Muscle of leg (tissue), 16 donors: ENCODE measurements at places on chromosomes 7 and 10. TPM values are rescaled to one million over a fixed set of nuclear protein-coding genes. Genes with fewer than 3 reads are reported as not detected.

GIMAP7 gene
- 5.9 TPM for total RNA-seq

SLC39A12 gene
- 0.04 TPM for total RNA-seq

DNA sequence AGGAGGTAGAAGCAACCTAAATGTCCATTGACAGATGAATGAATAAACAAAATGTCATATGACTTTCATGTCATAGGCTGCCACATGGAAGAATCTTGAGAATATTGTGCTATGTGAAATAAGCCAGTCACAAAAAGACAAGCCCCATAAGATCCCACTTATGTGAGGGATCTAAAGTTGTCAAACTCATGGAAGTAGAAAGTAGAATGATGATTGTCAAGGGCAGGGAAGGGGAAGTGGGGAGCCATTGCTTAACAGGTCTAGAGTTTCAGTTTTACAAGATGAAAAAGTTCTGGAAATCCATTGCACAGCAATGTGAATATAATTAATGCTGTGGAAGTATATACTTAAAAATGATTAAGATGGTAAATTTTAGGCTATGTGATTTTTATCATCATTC, 229.3 kb upstream of the KMT2E start:
- no peak overlapping the region for H3K27ac ChIP-seq
- no peak overlapping the region for H3K4me3 ChIP-seq
- no peaks in the 10 kb centered on the region for H3K36me3 ChIP-seq
- no peaks in the 10 kb centered on the region for H3K4me1 ChIP-seq

ASZ1 gene
- not detected for total RNA-seq

- H3K4me3 ChIP-seq, result no peak overlapping the region
- H3K27ac ChIP-seq, result no peak overlapping the region
- no peak for DNase-seq
- no peaks in the 10 kb centered on the region for H3K36me3 ChIP-seq
- no peaks in the 10 kb centered on the region for H3K4me1 ChIP-seq
- peaks cover 2% of the 10 kb centered on the region for H3K27me3 ChIP-seq
Observed at GRCh38 chr10:113445736-113446135, 107.1 kb upstream of the HABP2 start.

- no peaks in the 10 kb centered on the region for H3K4me1 ChIP-seq
- no peak overlapping the region for H3K4me3 ChIP-seq
- H3K27me3 ChIP-seq, result no peaks in the 10 kb centered on the region
- DNase-seq, result no peak
- no peaks in the 10 kb centered on the region for H3K36me3 ChIP-seq
- H3K27ac ChIP-seq, result no peak overlapping the region
Observed at GRCh38 chr10:121205625-121206024, 354.5 kb downstream of the WDR11 start.

DNA sequence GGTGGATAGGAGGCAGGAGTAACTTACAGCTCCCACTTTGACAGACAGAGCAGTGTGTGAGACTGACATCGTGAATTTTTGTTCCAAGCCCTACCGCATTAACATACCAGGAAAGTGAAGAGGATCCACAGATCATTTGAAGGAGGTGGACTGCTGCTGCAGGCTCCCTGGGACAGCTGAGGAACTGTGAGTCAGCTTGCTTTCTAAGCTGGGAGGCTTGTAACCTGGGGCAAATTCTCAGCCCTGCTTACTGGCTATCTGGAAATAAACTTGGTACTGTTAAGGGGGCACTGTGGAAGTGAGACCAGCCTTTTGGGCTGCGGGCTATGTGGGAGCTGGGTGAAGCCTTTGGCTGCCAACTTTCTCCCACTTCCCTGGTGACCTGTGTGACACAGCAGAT, 1202.5 kb downstream of the DNAJB9 start:
- H3K36me3 ChIP-seq, result no peaks in the 10 kb centered on the region
- H3K4me3 ChIP-seq, result no peak overlapping the region
- H3K27ac ChIP-seq, result no peak overlapping the region

ASNS gene
- total RNA-seq, result 8.1 TPM

NOD1 gene
- 14.8 TPM for total RNA-seq

OGDH gene
- total RNA-seq, result 42.9 TPM

PNLIP gene
- total RNA-seq, result 0.18 TPM

- peak; percentile 62 for DNase-seq
- H3K4me3 ChIP-seq, result peak overlapping the region; percentile 97
- peak overlapping the region; percentile 71 for H3K27ac ChIP-seq
- H3K36me3 ChIP-seq, result peaks cover 7% of the 10 kb centered on the region
- H3K4me1 ChIP-seq, result peaks cover 8% of the 10 kb centered on the region
Observed at GRCh38 chr10:7819121-7819460, 786 bp downstream of the TAF3 start.

GRCh38 chr7:1972744-1973143, 260.0 kb downstream of the MAD1L1 start:
- H3K36me3 ChIP-seq, result peaks cover 4% of the 10 kb centered on the region
- peaks cover 11% of the 10 kb centered on the region for H3K4me1 ChIP-seq
- no peaks in the 10 kb centered on the region for H3K27me3 ChIP-seq

- no peaks in the 10 kb centered on the region for H3K4me1 ChIP-seq
- H3K4me3 ChIP-seq, result no peak overlapping the region
- no peak for DNase-seq
- no peaks in the 10 kb centered on the region for H3K36me3 ChIP-seq
Observed at GRCh38 chr10:35854661-35855060, 212.6 kb upstream of the FZD8 start.

ZNF107 gene
- 5.9 TPM for total RNA-seq

TACC2 gene
- total RNA-seq, result 53.6 TPM

- no peaks in the 10 kb centered on the region for H3K27me3 ChIP-seq
- H3K4me3 ChIP-seq, result no peak overlapping the region
- H3K4me1 ChIP-seq, result no peaks in the 10 kb centered on the region
- H3K27ac ChIP-seq, result no peak overlapping the region
- DNase-seq, result no peak
Observed at GRCh38 chr7:31545549-31545948, 31.7 kb downstream of the ITPRID1 start.

DNA sequence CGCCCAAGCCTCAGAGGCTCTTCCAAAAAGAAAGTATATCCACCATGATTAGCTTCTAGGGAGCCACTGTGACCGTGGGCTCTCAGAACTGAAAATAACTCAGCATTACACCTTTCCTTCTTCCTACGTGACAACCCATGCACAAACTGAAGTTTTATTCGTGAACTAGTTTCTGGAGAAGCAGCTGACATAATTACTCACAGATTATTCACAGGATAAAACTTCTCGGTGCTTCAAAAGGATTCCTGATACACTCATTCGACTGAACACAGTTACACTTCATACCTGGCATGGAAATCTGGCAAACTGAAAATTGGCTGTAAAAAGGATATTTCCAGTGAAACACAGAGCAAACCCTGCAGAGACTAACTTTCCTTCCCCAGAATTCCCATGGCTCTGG, 139.2 kb upstream of the PTER start:
- H3K36me3 ChIP-seq, result no peaks in the 10 kb centered on the region
- H3K4me1 ChIP-seq, result no peaks in the 10 kb centered on the region
- no peak overlapping the region for H3K4me3 ChIP-seq
- DNase-seq, result peak; percentile 2
- no peaks in the 10 kb centered on the region for H3K27me3 ChIP-seq

- no peaks in the 10 kb centered on the region for H3K4me1 ChIP-seq
- no peak overlapping the region for H3K4me3 ChIP-seq
- no peak overlapping the region for H3K27ac ChIP-seq
- peaks cover 3% of the 10 kb centered on the region for H3K27me3 ChIP-seq
- H3K36me3 ChIP-seq, result no peaks in the 10 kb centered on the region
Observed at GRCh38 chr7:148437043-148437442, 153.5 kb upstream of the C7orf33 start.

GRCh38 chr10:24206334-24206733, 2.6 kb upstream of the KIAA1217 start:
- H3K27ac ChIP-seq, result no peak overlapping the region
- H3K36me3 ChIP-seq, result no peaks in the 10 kb centered on the region
- H3K27me3 ChIP-seq, result no peaks in the 10 kb centered on the region
- peaks cover 24% of the 10 kb centered on the region for H3K4me1 ChIP-seq
- no peak for DNase-seq
- H3K4me3 ChIP-seq, result no peak overlapping the region

- no peaks in the 10 kb centered on the region for H3K4me1 ChIP-seq
- DNase-seq, result no peak
- H3K4me3 ChIP-seq, result no peak overlapping the region
- H3K27ac ChIP-seq, result no peak overlapping the region
- H3K27me3 ChIP-seq, result no peaks in the 10 kb centered on the region
Observed at GRCh38 chr10:8316284-8316683, 261.8 kb downstream of the GATA3 start.

MBL2 gene
- not detected for total RNA-seq

PEX1 gene
- total RNA-seq, result 19.8 TPM

NFE2L3 gene
- total RNA-seq, result 0.44 TPM

DNA sequence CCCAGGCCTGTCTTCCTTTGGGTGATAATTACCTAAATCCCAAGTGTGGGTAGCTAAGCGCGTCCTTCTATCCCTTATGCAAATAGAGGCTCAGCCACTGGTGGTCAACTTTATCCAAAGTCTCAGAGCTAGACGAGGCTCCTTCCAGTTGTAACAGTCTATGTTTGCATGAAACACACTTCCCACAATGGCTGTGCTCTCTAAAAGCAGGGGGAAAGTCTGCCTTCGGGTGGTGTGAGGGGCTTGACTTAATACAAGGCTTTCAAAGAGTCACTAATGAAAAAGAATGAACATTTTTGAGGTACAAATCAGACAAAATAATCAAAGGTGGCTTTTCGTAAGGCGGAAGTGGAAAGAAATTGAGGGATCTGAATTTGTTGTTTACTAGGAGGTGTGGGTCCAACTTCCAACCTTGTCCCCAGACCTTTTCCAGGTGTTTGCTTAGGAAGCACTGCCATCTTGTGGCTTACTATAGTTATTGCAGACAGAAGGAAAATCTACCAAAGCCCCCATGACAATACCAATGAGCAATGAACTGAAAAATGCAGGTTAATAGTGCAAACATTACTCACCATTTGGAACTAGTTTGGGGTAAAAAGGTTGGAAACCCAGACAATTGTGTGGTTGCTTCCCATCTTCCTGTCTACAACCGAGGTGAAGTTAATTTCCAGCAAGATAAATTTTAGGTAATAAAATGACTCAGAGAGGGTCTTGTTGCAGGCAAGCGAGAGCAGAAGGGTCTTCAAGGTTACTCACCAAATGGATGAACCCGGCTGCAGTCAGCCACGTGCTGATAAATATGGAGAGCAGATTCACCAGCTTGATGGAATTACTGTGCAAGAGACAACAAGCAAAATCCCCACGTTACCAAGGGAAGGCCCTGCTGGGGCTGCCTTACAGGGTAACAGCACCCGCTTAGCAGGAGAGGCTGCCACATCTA, 525.7 kb downstream of the KCNMA1 start:
- H3K27me3 ChIP-seq, result no peaks in the 10 kb centered on the region
- no peaks in the 10 kb centered on the region for H3K36me3 ChIP-seq

DNA sequence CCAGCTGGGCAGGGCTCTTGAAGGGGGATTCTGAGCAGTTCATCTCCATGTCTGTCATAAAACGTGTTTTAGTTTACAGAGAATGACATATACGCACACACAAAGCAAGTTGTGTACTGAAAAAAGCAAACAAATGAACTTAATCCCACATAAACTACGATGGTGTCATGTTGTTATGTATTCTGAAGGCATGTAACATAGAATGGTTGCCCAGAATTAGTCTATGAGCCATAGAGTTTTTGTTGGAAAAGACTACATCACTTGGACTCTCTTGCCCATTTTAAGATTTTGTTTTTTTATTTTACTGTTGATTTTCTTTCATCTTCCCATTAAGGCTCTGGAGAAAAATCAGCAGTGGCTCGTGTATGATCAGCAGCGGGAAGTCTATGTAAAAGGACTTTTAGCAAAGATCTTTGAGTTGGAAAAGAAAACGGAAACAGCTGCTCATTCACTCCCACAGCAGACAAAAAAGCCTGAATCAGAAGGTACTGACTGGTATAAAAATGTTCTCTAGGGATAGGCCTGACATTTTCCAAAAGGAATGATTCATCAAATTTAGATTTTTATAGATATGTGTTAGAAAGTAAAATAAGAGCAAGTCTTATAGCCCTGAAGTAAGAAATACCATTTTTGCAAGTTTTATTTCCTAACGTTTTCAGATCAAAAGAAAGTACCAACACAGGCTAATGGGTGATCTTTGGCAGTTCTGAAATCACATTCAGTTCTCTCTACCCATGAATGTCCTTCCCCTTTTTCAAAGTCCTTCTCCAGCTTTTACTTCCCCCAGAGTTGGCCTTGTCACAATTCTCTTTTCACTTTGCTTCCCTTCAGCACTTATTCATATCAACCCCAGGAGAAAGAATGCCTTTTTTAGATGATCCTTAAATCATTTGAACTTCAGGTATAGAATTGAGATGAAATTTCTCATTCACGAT, 18.9 kb downstream of the CEP55 start:
- peaks cover 31% of the 10 kb centered on the region for H3K36me3 ChIP-seq
- H3K4me1 ChIP-seq, result peaks cover 5% of the 10 kb centered on the region
- DNase-seq, result peak; percentile 60
- no peak overlapping the region for H3K27ac ChIP-seq
